ENCODE measurements at places on chromosomes 6 and 20.

- no peak for DNase-seq
These were observed 24.8 kb downstream of the MTCL3 start for GRCh38 chr6:127494240-127494767.

GRCh38 chr20:62922451-62922921 is 3.8 kb downstream of the DIDO1 start:
- DNase-seq, result no peak

- DNase-seq, result no peak
These were observed 283.9 kb downstream of the TBC1D7 start for GRCh38 chr6:13044390-13044789.

- DNase-seq, result no peak
These were observed 105.8 kb downstream of the SLC35B3 start for GRCh38 chr6:8329562-8329961.

DNA sequence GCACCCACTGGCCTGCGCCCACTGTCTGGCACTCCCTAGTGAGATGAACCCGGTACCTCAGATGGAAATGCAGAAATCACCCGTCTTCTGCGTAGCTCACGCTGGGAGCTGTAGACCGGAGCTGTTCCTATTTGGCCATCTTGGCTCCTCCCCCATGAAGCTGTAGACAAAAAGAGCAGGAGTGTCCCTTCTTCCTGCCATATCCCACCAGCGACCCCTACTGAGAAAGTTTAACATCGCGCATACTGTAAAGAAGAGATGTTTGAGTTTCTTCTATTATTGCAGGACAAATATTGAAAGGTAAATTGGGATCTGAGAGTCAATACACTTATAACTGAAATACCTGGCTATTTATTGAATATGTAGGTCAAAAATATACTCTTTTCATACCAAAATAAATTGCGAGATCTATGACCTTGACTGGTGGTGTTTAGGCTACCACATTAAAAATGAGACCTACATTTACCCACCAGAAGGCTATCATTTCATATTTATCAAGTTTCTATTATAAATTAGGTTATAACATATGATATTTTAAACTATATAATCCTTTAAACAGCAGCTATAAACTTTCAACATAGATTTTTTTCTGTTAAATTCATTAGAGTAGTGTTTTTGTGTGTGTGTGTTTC is 586.3 kb downstream of the HTR1B start:
- DNase-seq, result peak; percentile 79

GRCh38 chr20:9689041-9689440 is 149.8 kb downstream of the PAK5 start:
- DNase-seq, result no peak

DNA sequence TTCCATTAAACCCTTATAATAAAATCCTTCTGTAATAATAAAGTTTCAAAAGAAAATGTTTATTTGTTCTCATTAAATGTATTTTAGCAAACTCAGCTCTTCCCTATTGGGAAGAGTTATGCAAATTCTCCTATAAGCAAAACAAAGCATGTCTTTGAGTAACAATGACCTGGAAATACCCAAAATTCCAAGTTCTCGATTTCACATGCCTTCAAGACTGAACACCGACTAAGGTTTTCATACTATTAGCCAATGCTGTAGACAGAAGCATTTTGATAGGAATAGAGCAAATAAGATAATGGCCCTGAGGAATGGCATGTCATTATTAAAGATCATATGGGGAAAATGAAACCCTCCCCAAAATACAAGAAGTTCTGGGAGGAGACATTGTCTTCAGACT is 3.8 kb downstream of the IL17A start:
- DNase-seq, result no peak

GRCh38 chr6:168514216-168514615 is 73.2 kb downstream of the SMOC2 start:
- DNase-seq, result no peak

- no peak for DNase-seq
These were observed 6.9 kb downstream of the RSPO4 start for GRCh38 chr20:995170-995569.

DNA sequence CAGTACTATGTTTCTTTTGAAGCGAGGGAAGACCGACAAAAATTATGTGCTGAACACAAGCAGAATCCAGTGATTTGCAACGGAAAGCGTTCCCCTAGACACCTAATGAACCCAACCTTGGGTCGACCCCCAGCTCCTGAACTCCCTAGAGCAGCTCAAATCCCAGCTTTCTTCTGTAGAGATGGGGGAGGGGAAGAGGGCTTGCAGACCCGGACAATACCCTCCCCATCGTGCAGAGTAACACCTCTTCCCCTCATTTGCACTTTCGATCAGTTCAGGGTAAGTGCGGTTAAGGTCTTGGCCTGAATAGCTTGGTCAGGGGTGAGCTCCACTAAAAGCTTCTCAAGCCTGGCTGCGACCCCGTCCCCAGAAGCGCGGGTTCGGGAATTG is 404 bp downstream of the CEP162 start:
- no peak for DNase-seq

DNA sequence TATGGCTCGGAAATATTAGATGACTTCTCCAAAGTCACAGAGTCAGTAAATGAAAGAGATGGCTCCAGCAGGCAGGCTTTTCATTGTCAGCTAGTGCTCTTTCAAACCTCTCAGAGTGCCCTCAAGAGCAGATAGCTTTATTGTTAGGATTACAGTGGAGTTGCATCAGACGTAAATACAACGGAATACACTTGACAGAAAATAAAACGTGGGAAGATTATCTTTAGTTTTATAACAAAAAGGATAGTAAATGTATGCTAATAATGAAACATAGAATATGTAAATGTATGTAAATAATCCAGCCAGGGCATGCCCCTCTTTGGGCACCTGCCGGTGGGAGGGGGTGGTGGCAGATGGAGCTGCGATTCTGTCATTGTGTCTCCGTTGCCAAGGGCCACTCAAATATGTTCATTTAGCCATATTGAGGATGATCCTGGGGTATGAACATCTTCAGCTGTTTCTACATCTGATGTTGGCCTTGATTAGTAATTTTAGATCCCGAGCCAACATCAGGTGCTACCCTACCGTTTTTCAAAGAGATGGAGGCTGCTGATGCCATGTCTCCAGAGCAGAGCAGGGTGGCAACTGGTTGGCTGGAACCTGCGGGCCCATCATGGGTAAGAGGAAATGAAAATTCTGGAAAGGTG is 358.3 kb upstream of the SULF2 start:
- DNase-seq, result peak; percentile 9

GRCh38 chr20:56957737-56958553 is 308.5 kb downstream of the BMP7 start:
- peak; percentile 4 for DNase-seq

DNA sequence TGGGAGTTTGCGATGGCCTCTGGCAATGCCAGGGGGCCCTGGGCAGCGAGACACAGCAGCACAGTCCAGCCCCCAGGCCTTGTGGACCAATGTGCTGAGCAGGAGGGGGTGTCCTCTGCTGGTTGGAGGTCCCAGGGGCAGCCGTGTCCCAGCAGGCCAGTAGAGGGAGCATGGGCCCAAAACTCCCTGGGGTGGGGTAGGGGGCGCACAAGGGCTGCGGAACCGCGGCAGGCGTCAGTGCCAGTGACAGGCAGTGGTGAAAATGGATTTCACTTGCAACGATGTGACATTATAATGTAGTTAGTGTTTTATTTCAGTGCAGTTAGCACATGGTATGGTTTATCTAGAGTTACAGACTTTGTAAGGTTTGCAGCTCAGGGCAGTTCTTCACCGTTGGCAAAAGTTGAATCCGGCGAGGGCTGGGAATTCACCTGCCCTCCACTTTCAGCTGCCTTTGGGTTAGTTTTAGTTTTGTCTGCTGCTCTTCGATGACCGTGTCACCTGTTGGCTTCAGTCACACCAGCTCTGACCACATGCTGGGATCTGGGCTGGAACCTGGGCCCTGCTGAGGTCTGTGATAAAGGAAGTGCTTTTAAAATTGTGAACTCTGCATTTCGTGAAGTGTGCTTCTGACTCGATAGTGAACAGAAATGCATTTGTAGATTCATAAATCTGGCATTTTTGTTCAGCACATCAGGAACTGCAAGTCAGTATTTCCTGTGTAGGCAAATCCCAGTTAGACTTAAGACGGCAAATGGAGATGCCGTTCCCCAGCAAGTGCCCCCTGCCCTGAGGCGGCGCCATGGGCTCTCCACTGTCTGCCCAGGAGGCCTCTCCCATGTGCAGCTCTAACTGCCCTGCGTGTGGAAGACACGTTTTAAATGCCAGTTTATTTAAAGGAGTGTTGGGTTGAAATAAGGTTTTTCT is 46.8 kb downstream of the PYGB start:
- peak; percentile 36 for DNase-seq

DNA sequence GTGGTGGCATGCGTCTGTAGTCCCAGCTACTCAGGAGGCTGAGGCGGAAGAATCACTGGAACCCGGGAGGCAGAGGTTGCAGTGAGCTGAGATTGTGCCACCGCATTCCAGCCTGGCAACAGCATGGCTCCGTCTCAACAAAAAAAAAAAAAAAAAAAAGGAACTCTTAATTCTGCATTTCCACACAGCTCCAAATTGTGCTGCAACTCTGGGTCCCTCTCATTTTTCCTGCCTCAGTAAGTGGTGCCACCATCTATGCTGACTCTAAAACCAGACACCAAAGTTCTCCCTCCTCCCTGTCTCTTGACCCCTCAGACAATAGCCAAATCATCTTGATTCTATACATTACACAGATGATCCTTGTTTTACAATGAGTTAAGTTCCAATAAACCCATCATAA is 133.9 kb downstream of the BTBD9 start:
- no peak for DNase-seq

- DNase-seq, result peak; percentile 15
These were observed 38.7 kb downstream of the GSTA2 start for GRCh38 chr6:52724406-52725121.

- no peak for DNase-seq
These were observed 276.2 kb upstream of the MAP3K7 start for GRCh38 chr6:90863043-90863442.

GRCh38 chr6:142935553-142936517 is 9.1 kb downstream of the HIVEP2 start:
- no peak for DNase-seq

DNA sequence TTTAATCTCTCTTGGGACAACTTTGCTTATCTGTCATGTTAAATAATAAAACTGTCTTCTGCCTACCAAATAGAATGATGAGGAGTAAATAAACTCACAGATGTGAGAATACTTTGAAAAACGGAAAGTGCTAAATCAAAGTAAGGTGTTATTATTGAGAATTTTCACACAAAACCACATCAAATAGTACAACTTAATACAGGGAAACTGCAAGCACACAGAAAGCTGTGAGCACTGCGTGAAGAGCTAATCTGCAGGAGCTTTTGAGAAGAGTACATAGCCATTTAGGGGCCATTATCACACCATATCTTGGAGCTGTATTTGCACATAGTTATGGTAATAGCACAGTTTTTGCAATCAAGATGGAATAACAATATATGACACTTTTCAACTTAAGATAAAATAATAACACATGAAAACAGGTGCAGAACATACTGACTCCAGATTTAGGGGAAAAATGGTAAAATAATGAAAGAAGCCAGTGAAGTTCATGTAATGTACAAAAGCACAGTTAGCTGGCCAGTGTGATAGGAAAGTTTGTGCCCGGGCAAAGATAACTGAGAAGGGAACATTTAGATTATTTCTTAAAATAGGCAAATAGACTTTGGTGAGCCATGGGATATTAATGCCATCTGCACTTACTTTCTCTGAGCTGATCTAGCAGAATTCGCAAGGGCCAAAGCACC is 398.5 kb upstream of the PLCB4 start:
- no peak for DNase-seq

- no peak for DNase-seq
These were observed 3.5 kb upstream of the SLC44A4 start for GRCh38 chr6:31882344-31882743.

- no peak for DNase-seq
These were observed 15.3 kb upstream of the TCF15 start for GRCh38 chr20:625360-625932.
